T-helper 1 cell (primary cell): ENCODE measurements at places on chromosomes 12 and 14.

DNA sequence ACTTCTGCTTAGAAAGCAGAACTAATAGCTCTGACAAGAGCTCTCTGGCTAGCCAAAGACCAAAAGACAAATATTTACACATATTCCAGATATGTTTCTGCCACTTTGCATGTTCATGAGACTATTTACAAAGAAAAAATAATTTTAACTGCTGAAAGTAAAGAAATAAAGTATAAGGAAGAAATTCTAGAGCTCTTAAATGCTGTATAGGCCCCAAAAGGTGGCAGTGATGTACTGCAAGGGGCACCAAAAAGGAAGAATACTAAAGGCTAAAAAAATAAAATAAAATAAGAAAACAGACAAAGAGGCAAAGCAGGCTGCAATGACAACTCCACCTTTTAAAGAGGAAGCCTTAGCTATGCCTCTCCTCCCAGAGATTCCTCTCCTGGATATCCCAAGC lies 23.0 kb downstream of the KLRK1 start:
- no peak for DNase-seq

GRCh38 chr12:52337054-52337453 lies 15.9 kb upstream of the KRT83 start:
- DNase-seq = no peak

- DNase-seq = no peak
Measured at GRCh38 chr14:56057767-56058166, 60.4 kb upstream of the PELI2 start.

- DNase-seq = no peak
Measured at GRCh38 chr14:96792591-96792990, 4.6 kb upstream of the VRK1 start.

GRCh38 chr12:25187781-25188180 lies 7.2 kb downstream of the DNAI7 start:
- no peak for DNase-seq

GRCh38 chr14:28023853-28024252 lies 742.7 kb upstream of the FOXG1 start:
- DNase-seq = no peak

GRCh38 chr12:85633491-85633890 lies 202.7 kb downstream of the RASSF9 start:
- no peak for DNase-seq

GRCh38 chr14:89870316-89870715 lies 84.2 kb downstream of the EFCAB11 start:
- no peak for DNase-seq

- no peak for DNase-seq
Measured at GRCh38 chr12:2084553-2085296, 31.9 kb downstream of the CACNA1C start.

- DNase-seq = no peak
Measured at GRCh38 chr14:91545946-91546716, 36.0 kb upstream of the PPP4R3A start.

DNA sequence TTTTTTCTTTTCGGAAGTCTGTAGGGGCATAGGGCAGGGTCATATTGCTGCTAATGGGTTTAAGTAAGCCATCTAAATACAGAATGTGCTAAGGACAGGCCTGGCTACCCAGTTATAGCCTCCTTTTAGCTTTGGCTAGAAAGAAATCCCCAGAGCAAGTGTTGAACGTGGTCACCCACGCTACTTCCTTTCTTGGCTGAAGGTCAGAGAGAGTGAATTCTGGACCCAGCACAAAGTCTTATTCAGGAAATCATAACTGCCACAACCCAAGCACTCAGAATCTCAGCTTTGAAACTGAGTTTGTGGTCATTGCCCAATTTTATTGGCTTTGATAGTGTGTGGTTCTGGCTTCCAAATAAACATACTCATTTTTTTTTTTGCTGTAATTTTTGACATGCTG lies 542.1 kb upstream of the ATP2B1 start:
- no peak for DNase-seq

GRCh38 chr14:31947680-31948595 lies 129.2 kb upstream of the ARHGAP5 start:
- no peak for DNase-seq

GRCh38 chr12:23555825-23556207 lies 393.7 kb downstream of the SOX5 start:
- DNase-seq = no peak

DNA sequence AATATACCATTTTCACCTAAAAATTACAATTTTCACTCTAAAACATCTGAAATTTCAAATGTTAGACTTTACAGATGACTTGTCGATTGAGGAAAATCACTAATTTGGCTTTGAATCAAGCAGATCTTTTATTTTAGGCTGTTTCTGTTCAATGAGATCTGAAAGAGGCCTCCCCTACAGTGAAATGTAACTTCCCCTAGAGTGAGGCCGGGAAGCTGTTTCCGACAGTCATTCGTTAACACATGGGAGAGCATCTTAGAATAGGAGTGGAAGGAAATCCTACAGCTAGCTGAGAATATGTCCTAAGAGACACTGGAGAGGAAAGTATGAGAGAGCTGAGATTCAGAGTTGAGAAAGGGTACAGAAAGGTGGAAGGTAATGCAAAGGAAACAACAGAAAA lies 5.7 kb upstream of the C14orf93 start:
- no peak for DNase-seq

- DNase-seq = no peak
Measured at GRCh38 chr12:78192979-78193378, 362.3 kb downstream of the NAV3 start.
